ENCODE measurements at places on chromosomes 3 and 15.

GRCh38 chr3:12388185-12388584 lies 96.1 kb upstream of the TSEN2 start:
- no peak for DNase-seq

DNA sequence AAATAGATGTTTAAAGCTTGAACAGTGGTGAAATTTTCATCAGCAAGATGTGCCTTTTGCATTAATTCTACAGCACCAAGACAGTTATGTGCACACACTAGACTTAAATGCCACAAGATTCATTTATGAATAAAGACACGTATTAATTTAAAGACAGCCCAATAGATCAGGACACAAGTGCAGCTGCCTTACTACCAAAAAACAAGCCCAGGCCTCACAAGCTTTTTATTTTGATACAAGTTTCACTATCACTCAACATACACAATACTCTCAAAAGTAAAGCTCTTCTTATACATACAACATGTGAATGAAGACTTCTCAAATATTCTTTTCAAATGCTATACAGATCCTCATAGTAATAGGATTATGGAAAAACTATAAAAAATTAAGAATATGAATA lies 2.4 kb downstream of the ACAP2 start:
- no peak for DNase-seq

DNA sequence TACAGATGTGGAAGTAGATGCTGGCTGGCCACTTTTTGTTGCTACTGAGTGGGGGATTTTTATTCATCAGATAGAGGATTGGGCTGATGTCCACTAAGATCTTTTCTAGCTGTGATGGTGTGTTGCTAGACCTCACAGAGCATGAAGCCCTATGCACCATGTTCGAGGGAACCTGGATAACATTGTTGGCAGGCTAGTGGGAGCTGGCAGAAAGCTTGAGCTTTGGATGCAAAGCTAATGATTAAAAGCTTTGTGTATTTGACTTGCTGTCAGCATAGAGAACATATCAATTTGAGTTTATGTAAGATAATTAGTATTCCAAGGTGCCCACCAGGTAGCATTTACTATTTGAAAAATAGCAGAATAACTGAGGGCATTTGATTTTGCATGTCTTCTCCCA lies 59.1 kb downstream of the ST6GAL1 start:
- DNase-seq, result no peak

- no peak for DNase-seq
Measured at GRCh38 chr3:123060054-123060453, 6.8 kb upstream of the PDIA5 start.

DNA sequence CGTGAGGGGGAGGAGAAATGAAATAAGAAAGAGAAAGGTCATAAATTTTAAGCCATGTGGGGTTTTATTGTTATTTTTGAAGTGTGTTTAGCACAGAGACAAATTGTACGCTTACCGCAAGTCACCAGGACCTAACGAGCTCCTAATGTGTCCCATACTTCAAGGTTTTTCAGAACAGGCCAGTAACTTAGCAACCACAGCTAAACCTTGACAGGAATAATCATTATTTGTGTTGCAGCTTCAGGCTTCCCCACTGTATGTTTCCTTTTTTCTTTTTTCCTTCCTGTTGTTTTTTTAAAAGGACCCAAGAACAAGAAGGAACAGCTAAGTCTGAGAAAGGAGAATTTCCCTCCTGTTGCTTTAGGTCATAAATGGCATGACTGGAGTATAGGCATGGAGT lies 160.8 kb downstream of the TUSC7 start:
- DNase-seq, result no peak

DNA sequence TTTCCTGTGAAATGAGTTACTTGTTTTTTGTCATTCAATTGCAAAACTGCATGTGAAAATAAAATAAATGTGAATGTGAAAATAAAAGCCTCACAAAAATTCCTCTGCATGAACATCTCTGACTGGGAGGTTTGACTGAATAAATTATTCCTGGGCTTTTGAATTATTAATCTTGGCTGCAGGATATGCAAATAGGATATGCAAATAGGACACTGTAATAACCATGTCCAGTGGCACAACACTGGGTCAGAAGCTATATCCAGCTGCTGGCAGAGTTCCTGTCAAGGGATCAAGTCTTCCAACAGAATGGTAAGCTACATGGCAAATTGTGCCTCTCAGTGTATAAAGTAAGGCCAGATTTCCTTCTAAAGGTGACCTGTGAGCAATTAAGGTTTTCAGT lies at the start of gene SUCNR1:
TSS of gene SUCNR1 (plus strand) at position 246 of the 400 bp plus-strand sequence. CDS start 6,250 bp downstream, outside the sequence.
- no peak for DNase-seq

- peak; percentile 32 for DNase-seq
Measured at GRCh38 chr3:125110016-125110875, 54.4 kb upstream of the HEG1 start.
